ENCODE measurements at places on chromosomes 3 and 15.

DNA sequence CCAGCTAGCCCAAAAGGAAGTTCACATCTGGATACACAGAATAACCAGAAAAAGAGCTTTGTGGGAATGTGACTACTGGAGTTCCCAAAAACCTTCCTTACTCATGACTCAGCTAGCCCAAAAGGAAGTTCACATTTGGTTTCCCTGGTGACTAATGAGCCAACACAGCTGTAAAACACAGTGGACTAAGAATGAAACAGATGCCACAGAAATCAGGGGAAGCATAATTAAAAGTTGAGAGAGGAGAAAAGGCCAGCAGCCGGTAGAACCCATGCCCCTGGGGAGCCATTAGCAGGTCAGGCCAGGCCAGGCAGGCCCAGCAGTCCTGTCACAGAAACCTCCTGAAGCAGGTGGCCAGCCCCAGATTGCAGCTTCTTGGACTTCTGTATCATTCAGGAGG, 130.3 kb downstream of the GHSR start:
- no peak for DNase-seq

DNA sequence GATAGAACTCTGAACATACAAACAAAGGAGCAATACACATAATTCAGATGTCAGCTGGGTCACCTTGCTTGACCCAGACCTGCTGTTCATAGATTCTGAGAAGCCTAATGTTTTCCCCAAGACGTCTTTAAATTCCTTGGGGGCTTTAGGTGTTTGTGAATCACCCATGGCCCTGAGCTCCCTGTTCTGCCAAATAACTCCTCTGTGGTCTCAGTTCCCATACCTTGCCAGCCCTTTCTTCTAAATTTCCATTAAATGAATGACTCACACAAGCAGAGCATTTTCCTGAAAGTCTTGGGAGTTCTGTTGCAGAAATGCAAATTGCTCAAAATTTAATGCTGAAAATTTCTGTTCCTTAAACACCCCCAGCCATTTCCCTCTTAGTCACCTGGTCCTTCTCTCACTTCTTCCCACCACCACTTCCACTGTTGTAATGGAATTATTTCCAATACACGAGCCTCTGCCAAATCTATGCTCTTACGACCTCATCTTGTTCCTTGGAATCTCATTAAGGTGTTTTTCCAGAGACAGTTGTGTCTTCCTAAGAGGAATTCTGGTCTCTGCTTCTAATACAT, 33.4 kb upstream of the PSMD6 start:
- DNase-seq, result no peak

GRCh38 chr3:70531063-70531657, 218.7 kb upstream of the MDFIC2 start:
- DNase-seq, result no peak

GRCh38 chr3:122705379-122705778, 24.7 kb downstream of the PARP14 start:
- DNase-seq, result no peak

DNA sequence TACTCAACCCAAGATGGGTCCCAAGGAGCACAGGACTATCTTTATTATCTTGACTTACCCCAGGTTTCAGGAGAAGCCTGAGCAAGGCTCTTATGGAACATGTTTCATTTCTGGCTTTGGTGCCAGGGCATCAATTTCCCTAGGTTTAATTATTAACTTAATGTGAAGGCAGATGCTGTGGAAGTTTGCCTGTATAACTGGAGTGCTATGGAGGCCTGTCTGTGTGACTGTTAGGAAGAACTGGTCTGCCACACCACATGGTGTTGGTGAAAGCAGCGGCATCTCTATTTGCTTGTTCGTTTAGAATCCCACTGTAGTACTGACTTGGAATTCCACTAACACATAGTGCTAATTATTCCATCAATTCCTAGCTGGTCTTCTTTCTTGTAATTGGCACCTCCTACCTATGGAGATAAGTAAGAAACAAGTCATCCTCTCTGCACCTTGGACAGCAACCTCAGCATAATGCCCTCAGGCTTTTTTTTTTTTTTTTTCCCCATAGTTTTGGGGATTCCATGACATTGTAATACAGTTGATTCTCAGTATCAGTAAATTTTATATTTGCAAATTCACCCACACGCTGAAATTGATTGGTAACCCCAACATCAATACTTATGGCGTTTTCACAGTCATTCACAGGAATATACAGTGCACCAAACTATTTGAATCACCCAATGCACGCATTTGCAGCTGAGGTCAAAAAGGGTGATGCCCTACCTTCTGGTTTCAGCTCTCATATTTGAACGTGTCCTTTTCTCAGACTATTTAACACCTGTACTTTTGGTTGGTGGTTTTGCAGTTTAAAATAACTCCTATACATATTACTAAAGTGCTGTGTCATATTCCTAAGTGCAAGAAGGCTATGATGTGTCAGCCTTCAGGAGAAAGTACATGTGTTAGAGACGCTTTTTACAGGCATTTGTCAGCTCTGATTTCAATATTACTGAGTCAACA, 772.8 kb upstream of the LMCD1 start:
- no peak for DNase-seq

DNA sequence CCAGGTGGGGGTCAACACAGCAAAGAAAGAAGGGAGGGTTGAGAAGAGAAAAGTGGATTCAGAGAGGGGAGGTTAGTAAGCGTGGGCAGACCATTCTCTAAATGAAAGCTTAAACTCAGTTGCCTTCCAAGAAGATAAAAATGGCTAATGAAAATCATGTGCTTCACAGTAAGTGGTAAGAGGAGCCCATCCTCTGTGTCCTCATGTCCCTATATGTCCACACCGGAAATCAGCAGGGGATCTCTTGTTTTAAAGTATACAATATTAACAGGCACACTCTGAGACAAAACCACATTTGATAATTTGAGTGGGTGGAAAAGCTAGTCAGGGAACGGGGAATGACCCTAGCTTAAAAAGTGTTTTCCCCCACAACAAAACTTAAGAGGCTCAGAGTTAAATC, 4.4 kb upstream of the FOXP1 start:
- no peak for DNase-seq

- no peak for DNase-seq
These were observed 6.2 kb downstream of the HDC start for GRCh38 chr15:50259276-50259675.

DNA sequence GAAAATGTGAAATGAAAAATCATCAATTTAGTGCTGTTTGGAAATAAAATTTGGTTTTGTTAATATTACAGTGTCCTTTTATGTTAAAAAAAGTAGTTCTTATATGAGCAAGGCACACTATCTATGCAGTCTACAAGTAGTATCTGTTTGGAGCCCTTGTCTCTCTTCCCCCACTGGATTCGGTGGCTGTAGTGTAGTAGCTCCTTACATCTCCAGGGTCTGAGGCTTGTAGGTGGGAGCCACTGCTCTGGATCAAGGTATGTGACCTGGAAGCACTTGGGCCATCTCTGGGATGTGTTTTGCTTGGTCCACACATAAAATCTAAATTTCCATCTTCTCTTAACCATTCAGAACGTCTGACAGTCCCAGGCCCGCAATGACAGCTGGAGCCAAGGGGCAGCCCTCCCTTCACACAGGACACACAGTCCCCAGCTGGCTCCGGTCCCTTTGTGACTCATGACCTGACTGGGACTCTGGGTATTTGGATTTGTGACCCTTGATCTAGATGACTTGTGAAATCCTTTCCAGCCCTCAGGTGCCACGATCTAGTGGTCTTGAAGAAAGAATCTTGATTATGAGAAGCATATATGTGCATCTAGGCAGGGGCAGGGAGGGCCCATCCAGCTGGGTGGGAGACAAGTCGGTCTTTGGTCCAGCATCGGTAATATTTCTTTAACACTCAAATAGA, 80.0 kb downstream of the USP13 start:
- no peak for DNase-seq

DNA sequence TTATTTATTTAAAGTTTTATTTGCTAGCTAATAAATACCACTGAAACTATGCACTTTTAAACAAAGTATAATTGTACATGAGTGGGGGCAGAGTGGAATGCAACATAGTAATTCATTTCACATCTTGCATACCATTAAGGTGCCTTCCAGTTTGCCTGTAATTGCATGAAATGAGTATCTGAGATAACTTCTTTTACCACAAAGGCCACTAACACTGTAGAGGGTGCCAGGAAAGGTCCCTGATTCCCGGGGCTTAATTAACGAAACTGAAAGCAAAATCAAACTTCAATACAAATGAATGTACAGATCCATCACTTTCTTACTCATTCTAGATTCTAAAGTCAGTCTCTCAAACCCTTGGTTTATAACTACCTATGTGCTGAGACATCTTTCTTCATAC, 2.1 kb downstream of the CD47 start:
- no peak for DNase-seq

- no peak for DNase-seq
These were observed 66.9 kb upstream of the C15orf39 start for GRCh38 chr15:75134748-75135147.

GRCh38 chr3:143847787-143848631, at the start of gene SLC9A9:
SLC9A9 (minus strand) TSS chr3:143848468; CDS start chr3:143848322, 146 bp downstream.
- DNase-seq, result peak; percentile 18

DNA sequence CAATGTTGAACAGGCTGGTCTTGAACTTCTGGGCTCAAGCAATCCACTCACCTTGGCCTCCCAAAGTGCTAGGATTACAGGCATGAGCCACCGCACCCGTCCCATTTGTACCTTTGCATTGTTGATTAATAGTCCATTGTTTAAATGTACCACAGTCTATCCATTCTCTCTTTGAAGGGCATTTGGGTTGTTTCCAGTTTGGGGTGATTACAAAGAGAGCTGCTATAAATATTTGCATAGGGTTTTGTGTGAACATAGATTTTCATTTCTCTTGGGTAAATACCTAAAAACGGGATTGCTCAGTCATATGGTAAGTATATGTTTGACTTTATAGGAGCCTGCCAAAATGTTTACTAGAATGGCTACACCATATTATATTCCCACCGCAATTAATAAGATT, 13.7 kb upstream of the PTPRG start:
- DNase-seq, result no peak

DNA sequence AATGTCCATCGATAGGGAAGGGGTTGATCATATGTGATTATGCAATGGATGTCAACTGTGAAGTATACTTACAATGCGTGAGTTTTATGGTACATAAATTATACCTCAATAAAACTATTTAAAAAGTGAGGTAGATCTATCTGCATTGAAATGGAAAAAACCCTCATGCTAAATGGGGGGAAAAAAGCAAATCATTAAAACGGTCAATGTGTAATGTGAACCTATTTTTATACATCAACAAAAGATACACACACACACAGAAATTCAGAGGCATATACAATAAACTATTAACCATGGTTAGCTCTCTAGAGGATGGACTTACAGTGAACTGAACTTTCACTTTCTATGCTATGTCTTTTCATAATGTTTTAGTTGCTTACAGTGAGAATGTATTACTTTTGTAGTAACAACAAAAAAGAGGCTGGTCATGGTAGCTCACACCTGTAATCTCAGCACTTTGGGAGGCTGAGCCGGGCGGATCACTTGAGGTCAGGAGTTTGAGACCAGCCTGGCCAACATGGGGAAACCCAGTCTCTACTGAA, 23.1 kb downstream of the STIMATE start:
- DNase-seq, result no peak

- DNase-seq, result no peak
These were observed 163.2 kb downstream of the WNT7A start for GRCh38 chr3:13716540-13717221.

GRCh38 chr15:40366457-40367370, 8.7 kb downstream of the DISP2 start:
- no peak for DNase-seq

DNA sequence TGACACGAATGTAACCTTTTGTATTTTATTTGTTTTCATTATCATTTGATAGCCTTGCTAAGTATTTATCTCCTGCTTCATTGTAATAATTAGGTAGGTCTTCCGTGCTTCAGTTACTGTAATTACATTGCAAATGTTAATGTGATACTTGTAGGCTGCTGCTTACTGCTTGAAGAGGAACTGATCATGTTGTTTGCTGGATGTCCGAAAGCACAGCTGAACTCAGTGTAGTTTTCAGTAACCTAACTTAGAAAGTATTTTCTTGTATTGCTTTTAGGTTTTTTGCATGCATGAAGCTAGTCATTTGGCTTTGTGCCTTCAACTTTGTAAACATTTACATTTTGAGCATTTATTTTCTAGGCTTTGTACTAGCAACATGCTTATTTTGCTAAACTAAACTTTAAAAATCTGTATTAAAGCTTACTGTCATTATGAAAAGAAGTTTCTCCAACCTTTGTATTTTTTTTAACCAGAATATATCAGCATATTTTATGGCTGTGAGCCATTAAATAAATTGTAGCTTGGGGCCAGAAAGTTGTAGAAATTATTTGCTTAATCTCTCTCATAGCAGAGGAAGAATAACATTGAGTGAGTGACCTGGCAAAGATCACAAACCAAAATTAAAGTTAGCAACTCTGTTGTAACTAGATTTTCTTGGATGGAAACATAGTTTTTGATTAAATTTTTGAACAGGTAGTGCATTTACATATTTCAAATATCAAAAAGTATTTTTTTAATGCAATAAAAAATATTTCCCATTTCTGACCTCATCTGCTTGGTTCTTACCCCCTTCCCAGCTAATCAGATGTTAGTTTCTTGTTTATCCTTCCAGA, 30.7 kb downstream of the SACM1L start:
- no peak for DNase-seq

- no peak for DNase-seq
These were observed 95.1 kb downstream of the CHCHD6 start for GRCh38 chr3:126799099-126799498.

DNA sequence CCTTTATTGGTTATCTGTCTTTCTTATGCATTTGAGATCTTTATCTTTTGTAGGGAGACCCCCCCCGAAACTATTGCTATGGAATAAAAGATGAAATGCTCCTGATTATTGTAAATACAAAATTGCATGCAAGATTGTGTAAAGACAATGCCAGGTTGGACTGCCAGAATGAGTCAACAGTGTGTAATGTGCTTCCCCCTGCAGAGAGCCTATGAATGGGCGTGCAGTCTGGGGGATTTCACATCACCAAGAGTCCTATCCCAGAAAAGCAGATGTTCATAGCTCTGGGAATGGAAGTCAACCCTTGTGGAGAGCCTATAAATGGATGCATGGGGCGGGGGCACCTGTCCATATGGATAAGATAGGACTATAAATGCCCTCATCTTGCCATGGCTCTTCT, 584.3 kb downstream of the NSUN3 start:
- DNase-seq, result no peak

GRCh38 chr3:47367631-47368030, 13.2 kb upstream of the PTPN23 start:
- no peak for DNase-seq

DNA sequence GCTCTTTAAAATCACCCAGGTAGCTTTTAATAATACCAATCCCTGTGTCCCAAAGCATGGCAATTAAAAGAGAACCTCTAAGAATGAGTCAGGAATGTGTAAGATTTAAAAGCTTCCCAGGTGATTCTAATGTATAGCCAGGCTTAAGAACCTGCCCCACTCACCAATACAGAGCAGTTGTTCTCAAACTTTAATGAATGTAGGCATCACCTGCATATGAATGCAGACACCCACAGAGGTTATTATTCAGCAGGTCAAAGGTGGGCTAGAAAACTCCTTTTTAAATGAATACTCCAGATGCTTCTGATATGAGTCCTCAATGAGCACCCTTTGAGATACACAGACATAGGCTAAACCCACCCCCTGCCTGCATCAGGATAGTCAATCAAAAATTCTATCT, 298.1 kb upstream of the KCNMB2 start:
- no peak for DNase-seq

Measured in naive thymus-derived CD8-positive, alpha-beta T cell (primary cell).